ENCODE measurements at places on chromosomes 7 and 10.

- peak; percentile 31 for DNase-seq
These were observed 478 bp upstream of the ZNF22 start for GRCh38 chr10:45000138-45000751.

DNA sequence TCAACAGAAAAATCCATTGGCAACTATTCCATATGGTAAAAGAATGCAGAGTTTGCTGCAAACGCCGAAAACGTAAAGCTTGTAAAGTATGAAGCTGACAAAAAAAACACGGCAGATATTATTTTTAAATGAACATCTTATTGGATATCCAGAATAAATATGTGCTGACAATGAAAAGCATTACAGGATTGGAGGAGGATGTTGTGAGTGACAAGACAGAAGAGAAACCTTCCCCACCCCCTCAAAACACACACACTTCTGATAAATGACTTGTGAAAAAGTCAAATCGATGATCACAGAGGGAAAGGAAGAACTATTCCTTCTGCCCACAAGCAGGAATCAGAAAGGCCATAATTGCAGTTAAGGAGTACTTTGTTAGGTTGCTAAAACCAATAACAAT, 14.6 kb downstream of the FAM131B start:
- no peak for DNase-seq

DNA sequence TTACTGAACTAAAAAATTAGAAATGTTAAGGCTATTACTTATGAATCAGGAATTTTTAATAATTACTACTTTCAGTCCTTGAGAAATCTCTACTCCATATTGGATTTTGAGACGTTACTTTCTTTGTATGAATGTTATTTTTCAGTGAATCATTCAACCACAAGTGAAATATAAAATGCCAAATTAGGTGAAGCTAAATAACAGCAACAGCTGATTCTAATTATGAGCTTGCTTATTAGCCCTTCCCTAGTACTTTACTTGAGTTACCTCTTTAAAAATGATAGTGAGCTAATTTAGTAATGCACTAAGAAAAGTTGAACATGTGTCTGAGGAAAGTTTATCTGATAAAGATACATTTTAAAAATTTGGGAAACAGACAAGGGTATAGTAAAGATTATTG, 51.4 kb downstream of the PCGF5 start:
- DNase-seq = no peak

DNA sequence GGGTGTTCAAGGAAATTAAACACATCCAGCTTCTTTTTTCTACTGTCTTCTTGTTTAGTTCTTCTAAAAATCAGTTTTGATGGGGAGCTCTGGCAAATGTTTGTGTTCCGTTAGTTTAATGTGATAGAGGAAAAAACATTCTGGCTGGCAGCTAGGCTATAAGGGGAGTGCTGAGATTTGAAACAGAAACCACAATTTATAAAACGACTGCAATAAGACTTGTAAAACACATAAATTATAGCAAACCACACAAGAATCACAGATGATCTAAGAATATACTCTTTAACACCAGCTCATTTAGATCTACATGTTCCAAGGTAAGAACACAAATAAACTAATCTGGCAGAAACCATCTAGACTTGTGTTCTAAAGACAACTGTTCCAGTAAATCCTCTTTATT, 425.5 kb downstream of the CNTNAP2 start:
- DNase-seq = no peak

DNA sequence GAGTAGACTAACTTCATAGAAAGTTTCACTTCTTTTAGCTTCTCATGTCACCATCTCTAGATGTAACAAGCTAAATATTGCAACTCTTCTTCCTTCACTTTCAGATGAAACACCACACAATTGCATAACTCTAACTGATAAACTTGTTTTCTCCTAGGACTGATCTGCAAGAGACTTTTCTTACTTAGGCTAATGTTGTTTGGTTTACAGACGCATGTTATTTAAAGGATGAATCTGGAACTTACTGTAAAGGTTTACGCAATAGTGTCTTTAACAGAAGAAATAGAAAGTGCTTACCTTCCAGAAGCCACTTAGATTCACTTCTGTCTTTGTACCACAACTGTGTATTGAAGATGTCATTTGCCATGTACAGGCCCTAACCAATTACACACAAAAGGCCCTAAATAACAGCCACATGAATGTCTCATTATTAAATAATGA, 22.1 kb upstream of the ZC3HAV1 start:
- no peak for DNase-seq

DNA sequence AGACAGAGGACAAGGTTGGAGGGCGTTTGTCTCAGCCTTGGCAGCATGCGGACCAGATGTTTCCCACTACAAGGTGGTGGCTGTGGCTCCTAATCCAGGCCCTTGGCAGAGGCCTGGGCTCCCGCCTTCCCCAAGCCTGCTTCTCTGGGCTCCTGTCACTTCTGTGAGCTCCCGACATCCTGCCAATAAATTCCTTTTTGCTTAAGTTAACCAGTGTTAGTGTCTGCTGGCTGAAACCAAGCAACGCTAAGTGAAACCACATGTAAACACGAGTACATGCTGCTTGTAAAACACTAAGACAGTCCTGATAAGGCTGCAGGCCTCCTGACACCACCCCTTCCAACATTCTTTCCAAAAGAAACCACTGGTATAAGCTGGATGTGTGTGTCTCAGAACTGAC, 263.6 kb upstream of the ZMIZ1 start:
- DNase-seq = peak; percentile 80

DNA sequence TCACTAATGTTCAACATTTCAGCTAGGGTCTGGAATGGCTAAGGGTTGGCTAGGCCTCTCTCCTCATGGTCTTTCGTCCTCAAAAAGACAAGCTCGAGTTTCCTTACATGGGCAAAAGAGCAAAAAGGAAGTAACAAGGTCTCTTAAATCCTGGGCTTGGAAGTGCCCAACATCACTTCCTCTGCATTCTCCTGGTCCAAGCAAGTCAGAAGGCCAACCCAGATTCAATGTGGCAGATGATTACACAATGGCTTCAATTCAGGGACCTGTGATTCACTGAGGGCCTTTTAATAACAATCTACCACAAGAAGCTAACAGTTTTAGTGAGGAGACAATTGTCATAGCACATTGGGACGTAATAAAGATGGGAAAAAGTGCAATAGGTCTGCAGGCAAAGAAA, 4.4 kb upstream of the NUP205 start:
- no peak for DNase-seq

DNA sequence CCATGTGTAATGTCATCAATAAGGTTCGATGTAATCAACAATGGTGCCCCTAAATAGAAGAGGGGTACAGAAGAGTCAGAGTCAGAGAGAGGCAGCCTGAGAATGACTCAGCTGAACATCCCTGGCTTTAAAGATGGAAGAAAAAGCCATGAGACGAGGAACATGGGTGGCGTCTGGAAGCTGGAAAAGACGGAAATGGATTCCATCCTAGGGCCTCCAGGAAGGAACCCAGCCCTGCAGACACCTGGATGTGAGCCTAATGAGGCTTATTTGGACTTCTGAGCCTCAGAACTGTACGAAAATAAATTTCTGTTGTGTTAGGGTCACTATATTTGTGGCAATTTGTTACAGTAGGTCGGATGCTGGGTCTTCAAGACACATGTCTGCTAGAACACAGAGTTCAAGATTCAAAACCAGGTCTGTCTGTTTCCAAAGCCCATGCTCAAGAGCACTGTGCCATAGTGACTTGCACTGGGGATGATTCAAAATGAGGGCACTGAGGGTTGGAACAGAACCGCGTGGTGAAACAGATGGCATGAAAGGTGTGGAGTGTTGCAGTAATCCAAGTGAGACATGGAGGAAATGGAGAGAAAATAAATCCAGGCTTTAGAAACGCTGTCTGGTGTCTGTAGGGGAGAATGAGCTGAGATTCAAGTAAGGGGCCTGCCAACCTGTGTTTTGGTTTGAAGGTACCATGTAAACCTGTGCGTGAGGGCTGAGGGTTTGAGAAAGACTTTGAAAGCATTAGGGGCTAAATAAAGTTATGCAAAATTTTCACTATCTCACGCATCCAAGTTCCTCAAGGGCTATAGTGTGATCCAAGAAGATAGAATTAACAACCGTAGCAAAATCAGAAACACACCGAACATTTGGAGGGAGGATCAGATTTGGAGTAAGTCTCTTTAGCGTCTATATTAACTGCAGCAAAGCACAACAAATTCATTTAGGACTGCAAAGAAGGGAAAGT, 849.1 kb upstream of the AUTS2 start:
- no peak for DNase-seq

- DNase-seq = no peak
These were observed 19.8 kb upstream of the ST7 start for GRCh38 chr7:116933465-116933864.

GRCh38 chr10:71538608-71539260, 142.0 kb downstream of the CDH23 start:
- no peak for DNase-seq

- DNase-seq = peak; percentile 38
These were observed 57.4 kb downstream of the ADRB1 start for GRCh38 chr10:114100848-114101741.

GRCh38 chr10:59894114-59894513, 12.2 kb downstream of the CCDC6 start:
- DNase-seq = no peak

Data from left kidney (tissue), 8 donors.